ENCODE measurements at places on chromosomes 7 and 10. TPM values are rescaled to one million over a fixed set of nuclear protein-coding genes. Genes with fewer than 3 reads are reported as not detected.
A peak's percentile ranks its signal among the peaks of the same experiment; 100 is the strongest.

DNA sequence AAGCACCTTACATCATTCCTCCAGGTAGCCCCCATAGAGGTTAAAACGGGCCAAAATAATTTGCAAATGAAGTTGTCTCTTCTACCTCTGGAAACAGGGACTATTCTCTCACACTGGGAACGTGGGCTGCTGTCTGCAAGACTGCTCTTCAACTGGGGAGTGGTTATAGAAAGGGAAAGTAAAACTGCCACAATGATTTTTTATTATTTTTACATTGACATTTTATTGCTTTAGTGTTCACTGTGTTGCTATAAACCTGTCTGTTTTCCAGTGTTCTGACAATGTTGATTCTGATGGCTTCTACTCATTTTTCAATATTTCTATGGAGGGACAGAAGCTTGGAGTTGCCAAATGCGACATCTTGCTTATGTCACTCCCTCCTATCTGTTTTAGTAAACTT lies 115.1 kb upstream of the ANTXRL start:
- DNase-seq: peak; percentile 21

DNA sequence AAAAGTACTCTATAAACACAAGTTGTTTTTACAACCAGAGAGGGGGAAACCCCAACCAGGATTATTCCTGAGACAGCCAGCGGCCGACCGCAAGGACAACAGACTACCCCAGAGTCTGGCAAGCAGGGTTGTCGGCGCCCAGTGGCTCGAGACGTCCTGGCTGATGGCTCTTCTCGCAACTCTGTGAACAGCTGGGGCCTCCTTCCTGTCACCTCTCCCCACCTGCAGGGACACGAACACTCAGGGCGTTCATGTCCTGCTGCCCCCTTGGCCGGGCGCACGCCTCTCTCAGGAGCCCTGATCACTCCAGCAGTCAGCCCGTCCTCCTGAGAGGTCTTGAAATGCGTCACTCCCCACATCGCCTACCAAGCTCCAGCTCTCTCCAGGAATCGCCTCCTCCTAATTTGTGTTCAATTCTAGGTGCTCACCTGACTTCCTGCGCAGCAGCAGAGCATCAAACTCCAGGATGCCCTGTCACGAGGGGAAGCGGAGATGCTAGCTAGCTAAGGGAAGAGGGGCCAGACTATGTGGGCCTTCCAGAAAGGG lies 66.4 kb upstream of the TNRC18 start:
- DNase-seq: no peak

DNA sequence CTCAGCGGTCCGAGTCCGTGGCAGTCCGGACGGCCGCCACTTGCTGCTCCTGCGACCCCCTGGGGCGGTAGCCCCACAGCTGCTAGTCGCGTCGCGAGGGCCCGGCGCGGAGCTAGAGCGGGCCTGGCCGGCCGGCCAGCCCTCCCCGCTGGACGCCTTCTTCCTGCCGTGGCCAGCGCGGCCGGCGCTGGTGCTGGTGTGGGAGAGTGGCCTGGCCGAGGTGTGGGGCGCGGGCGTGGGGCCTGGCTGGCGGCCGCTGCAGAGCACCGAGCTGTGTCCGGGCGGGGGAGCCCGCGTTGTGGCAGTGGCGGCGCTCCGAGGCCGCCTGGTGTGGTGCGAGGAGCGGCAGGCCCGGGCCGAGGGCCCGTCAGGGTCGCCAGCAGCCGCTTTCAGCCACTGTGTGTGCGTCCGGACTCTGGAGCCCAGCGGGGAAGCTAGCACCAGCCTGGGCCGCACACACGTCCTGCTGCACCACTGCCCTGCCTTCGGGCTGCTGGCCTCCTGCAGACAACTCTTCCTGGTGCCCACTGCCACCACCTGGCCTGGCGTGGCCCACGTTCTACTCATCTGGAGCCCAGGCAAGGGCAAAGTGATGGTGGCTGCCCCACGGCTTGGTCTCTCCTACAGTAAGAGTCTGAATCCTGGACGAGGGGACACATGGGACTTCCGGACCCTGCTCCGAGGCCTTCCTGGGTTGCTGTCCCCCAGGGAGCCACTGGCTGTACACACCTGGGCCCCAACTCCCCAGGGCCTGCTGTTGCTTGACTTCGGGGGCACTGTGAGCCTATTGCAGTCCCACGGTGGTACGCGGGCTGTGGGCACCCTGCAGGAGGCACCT lies 631 bp downstream of the HPS6 start:
- no peak for DNase-seq

DNA sequence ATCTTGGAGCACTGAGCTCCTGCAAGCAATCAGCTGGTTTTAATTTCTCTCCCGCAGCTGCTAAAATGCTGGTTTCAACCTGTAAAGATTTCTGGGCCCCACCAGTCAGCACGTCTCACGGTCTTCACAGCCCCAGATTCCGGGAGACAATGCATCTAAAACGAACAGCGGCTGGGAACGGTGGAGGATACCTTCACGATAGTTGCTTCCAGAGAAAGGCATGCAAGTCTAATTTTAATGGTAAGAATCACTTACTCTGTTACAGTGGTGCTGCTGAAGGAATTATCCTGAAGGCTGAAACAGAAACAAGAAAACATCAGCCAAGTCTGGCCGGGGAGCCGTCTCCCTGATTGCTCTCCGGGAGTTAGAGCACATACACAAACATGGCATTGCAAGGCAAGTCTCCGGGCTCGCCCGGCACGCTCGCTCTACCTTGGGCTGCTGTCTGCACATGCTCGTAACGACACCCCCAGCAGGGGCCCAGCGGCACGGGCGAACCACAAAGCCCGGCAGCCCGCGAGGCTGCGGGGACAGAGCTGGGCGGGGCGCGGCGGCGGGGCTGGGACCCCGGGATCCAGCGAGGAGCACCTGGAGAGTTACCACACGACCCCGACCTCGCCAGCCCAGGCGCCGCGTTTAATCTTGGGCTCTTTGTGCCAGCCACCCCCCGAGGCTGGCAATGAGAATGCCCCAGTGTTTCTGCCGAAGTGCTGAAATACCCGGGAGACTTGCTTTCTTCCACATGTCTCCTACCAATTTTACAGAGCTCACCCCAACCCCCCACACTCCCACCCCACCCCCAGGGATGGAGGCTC lies at the start of gene FAM13C:
Gene FAM13C, minus strand, starts transcription at position 406 of the 815 bp plus-strand sequence. Its CDS starts 89 bp downstream, at position 317.
- peak; percentile 49 for DNase-seq

DNA sequence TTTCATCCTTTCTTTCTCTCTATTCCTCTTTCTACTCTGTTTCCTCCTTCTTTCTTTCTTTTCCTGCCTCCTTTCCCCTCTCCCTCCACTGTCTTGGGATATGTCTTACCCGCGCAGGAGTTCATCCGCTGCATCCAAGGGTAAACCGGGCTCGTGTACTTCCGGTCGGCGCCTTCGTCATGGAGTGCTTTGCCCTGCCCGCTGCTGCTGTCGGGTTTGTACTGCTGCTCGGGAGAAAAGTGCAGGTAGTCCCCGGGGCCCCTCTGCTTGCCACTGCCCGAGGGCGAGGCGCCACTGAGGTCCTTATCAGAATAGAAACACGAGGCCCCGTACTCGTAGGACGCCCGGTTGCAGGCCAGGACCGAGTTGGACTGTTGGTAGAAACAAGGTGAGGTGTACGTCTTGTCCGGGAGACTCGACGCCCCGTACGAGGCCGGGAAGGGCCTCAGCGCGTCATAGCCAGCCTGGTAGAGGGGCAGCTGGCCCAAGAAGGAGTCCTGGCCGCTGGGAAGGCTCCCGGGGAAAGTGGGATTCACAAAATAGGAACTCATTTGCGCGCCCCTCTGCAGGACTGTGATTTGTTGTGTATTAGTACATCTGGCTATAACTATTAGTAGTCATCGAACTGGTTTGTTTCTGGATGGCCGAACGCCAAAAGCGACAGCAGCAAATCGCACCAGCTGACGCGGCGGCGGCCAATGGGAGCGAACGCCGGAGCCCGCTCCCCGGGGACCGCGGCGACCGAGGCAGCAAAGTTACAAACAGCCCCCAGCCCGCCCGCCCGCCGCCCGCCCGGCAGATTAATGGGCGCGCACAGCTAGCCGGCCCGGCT lies at the start of gene HOXA6:
Gene HOXA6, minus strand, starts transcription at position 576 of the 832 bp plus-strand sequence. Its CDS starts 25 bp downstream, at position 551.
- peak; percentile 71 for DNase-seq

DNA sequence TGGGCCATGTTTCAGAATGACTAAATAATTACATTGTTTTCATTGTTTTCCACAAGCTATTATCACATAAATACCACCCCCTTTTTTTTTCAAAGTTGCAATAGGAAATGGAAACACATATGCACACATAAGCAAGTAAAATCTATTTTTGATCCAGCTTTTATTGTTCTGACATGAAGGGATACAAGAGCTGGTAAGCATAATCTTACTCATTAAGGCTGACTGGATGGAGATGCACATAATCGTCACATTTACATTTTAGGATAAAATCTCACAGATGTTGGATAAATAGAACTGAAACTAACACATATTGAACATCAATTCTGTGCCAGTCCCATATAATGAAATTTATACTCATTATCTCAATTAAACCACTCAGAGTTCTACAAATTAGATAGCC lies 84.5 kb upstream of the CHRM2 start:
- no peak for DNase-seq

GRCh38 chr7:40470091-40470592 lies 335.3 kb downstream of the SUGCT start:
- peak; percentile 78 for DNase-seq

GRCh38 chr7:45163692-45164052 lies 6.1 kb downstream of the RAMP3 start:
- no peak for DNase-seq

GRCh38 chr7:128203047-128203491 lies 38.0 kb upstream of the LEP start:
- no peak for DNase-seq

GRCh38 chr10:71773221-71773971 lies at the start of gene VSIR:
TSS of gene VSIR (minus strand) at chr10:71773520. CDS start at chr10:71773439, 81 bp downstream.
- DNase-seq: peak; percentile 96

DNA sequence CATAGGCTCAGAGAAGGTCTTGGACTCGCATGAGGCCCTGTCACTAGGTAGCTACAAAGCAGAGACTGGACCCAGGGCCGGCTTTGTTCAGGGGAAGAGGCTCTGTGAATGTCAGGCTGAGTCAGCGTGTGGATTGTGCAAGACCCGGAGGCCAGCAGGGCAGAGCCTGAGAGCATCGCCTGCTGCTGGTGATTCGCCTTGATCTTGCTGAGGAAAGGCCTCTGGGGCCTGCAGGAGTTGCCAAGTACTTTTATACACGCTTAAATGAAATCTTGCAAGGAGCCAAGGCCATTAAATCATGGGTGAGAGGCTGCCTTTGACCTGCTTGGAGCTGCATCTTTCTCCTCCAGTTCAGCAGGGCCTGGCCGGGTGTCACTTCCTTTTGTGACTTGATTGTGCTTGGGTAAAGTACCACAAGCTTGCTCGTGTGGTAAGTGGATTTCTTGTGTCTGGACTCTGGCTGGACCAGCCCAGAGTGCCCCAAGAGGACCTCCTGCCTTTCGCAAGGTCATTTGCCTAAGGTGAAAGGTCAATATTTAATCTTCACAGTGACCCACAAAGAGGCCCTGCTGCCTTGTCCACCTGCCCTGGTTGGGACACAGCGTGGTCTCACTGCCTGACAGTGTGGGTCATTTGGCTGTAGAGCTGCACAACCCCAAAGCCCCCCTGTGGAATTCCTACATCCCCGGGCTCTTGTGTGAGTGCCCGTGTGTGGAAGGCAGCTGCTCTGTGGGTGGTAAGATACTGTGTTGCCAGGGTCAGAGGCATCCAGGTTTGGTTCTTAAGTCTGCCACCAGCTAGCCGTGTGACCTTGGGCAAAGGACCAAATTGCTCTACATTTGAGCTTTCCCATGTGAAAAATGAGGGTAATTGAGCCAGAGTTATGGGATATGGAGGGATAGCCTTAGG lies 38.6 kb upstream of the SH2D4B start:
- peak; percentile 95 for DNase-seq

GRCh38 chr10:119279441-119279840 lies 72.1 kb downstream of the GRK5 start:
- no peak for DNase-seq

DNA sequence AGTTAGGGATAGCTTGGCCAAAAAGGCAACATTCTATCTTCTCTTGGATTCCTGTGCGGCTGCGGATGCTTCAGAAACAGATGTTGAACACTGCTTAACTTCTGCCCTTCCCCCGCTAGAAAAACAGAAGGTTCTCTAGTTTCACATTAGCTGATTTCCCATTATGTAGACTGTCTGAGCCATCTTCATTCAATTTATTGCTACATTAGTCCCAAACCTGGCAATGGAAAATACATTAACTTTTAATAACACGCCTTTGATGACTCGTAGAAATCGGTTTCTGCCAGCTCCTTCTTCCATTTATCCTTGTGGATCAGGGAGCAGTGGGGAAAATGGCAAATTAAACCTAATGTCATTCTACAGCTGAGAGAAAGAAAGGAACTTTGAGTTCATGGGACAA lies 119.9 kb downstream of the SLC16A9 start:
- DNase-seq: no peak

DNA sequence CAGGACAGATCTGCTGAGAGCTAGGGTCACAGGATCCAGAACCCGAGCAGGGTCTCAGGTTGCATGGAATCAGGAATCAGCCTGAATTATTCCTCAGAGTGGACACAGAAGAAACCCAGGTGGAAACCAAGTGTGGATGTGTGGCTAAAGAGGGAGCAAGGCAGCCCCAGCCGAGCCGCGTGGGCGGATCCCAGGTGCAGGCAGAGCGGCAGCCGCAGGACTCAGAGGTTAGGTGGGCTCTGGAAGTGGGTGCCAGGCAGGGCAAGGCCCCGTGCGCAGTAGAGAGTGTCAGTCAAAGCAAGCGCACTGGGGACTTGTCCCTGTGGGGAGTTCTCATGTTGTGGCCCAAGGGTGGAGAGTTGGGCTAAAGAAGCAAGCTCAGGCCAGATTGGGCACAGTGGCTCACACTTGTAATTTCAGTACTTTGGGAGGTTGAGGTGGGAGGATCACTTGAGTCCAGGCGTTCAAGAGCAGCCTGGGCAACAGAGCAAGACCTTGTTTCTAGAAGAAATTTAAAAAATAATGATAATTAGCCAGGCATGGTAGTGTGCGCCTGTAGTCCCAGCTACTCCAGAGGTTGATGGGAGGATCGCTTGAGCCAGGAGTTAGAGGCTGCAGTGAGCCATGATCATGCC lies 125.9 kb downstream of the CUL2 start:
- no peak for DNase-seq

OR2A42 gene
- polyA plus RNA-seq: 0.03 TPM

TFPI2 gene
- not detected for polyA plus RNA-seq

PLCE1 gene
- 22.7 TPM for polyA plus RNA-seq

PTF1A gene
- polyA plus RNA-seq: not detected

CXCL12 gene
- 53.5 TPM for polyA plus RNA-seq
